ENCODE measurements at places on chromosomes 1 and 21.

DNA sequence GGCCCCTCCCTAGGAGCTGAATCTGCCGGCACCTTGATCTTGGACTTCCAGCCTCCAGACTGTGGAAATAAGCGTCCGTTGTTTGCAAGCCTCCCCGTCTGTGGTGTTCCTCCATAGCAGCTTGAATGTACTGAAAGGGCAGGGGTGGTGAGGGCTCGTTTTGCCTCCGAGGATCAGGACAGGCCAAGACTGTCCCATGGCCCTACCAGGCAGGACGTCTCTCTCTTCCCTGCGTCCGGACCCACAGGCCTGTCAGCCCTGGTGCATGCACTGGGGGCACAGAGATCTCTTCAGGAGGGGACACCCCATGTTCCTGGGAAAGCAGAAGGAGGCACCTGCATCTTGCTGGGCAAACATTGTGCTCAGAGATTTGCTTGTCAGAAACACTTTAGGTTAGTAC lies 156.3 kb upstream of the C1orf174 start:
- no peak for DNase-seq

GRCh38 chr1:208524376-208524775 lies 280.2 kb upstream of the PLXNA2 start:
- DNase-seq = no peak

GRCh38 chr1:231073331-231073730 lies 33.3 kb upstream of the FAM89A start:
- no peak for DNase-seq

GRCh38 chr1:28129150-28129549 lies 40.7 kb upstream of the EYA3 start:
- no peak for DNase-seq

DNA sequence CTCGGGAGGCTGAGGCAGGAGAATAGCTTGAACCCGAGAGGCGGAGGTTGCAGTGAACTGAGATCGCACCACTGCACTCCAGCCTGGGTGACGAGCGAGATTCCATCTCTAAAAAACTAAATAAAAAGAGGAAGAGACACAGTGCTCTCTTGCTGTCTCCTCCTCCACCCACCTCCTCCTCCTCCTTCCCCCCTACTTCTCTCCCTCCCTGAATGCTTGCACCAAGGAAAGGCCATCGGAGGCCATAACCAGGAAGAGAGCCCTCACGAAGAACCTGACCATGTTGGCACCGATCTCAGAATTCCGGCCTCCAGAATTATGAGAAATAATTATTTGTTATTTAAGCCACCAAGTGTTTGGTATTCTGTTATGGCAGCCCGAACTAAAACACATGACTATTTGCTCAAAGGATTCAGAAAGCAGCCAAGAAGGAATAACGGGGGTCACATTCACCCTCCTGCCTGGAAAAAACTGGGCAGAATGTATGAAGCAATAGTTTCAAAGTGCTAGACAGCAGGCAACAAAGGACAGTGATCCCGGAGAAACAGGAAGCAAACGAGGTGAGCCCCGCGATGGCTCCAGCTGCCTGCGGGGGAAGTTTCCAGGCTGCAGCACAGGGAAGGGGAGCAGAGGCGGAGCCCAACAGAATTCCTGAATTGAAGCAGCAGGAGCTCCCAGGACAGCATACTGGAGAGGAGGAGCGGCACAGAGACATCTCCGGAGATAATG lies 35.8 kb downstream of the LDLRAD1 start:
- no peak for DNase-seq

DNA sequence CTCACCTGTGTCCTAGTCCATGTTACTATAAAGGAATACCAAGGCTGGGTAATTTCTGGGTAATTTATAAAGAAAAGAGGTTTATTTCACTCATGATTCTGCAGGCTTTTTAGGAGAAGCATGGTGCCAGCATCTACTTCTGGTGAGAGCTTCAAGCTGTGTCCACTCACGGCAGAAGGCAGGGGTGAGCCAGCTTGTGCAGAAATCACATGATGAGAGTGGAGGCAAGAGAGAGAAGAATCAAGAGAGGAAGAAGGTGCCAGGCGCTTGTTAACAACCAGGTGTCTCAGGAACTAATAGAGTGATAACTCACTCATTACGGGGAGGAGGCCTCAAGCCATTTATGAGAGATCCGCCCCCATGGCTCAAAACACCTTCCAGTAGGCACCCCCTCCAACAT lies 67.5 kb upstream of the CD34 start:
- no peak for DNase-seq

- no peak for DNase-seq
Observed at GRCh38 chr1:63405021-63405420, 37.6 kb downstream of the ALG6 start.

DNA sequence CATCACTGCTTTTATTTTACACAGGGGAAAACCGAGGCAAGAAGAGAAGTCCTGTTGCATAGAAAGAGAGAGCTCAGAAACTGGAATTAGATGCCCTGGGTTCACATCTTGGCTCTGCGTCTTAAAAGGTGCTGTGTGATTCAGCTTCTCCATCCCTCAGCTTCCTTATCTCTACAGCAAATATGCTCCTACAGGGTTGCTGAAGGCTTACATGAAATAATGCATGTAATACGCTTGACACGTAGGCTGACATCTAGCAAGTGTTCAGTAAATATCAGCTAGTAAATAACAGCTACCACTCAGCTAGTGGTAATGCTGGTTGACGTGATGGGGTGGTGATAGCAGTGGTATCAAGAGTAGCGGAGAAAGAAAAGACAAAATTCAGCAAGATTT lies 77.1 kb upstream of the CD55 start:
- DNase-seq = no peak

- DNase-seq = no peak
Observed at GRCh38 chr1:186421446-186421845, 39.5 kb downstream of the PDC start.

DNA sequence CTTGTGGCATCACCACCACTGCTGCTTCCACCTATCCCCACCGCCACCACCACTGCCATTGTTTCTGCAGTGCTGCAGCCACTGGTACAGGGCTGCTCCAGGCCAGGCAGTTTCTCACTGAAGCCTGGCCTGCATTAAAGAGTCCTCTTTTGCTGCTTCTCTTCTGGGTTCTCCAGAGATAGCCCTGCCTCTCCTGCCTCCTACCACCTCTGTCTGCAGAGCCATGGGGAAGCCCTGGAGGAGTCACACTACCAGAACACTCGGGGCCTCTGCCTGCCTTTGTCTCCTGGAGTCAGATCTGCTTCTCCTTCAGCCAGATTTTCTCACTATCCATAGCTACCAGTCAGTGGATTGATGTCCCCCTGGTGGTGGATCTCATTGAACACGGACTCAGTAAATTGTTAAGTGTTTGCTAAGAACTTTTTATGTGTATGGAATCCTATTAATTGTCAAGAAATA lies 37.7 kb upstream of the DDAH1 start:
- peak; percentile 21 for DNase-seq

DNA sequence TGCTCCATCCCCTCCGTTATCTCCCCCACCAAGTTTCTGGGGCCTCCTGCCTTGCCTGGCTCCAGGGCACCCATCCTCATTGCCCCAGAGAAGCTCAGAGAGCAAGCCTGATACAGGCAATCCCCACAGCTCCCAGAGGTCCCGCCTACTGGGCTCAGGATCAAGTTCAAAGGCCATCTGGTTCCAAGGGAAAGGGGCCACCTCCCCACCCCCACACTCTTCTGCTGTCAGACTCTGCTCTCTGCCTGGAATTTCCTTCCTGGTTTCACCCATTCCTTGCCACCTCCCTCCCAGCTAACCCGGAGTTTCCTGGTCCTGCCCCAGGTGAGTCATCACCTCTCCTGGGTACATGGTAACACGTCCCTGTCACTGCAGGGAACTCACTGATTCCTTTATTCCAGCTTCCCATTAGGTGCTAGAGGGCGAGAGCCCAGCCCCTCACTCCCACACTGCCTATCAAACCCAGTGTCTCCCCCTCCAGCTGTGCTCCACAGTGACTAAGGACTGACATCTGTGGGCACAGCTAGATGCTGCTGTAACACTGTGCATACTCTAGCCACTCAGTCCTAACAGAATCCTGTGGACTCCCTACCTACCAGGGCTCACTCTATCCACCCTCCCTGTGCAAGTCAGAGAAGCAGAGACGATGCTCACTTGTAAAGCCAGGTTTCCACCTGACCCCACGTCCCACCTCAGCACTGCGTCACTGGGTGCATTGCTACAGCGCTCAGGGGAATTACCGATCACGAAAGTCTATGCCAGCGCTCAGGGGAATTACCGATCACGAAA lies 21.8 kb downstream of the RSPH1 start:
- no peak for DNase-seq

- DNase-seq = no peak
Observed at GRCh38 chr1:35588197-35588910, 15.2 kb downstream of the TFAP2E start.

DNA sequence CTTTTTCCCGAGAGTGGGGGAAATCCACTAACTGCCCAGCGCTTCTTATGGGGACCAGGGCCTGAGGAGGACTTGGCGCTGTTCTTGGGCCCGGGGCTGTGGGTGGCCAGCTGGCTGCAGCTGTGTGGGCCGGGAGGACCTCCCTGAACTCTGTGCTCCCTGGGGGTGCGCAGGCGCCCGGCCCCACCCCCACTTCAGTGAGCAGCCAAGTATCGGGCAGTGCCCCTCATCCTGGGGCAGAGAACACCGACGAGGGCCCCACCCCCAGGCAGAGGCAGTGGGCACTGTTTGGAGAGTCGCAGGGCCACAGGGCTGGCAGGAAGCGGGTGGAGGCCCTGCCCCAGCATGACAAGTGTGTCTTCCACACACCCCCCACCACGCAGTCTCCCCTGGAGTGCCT lies 32.5 kb upstream of the SLC19A1 start:
- DNase-seq = no peak
